ENCODE measurements at places on chromosomes 2 and 18.

DNA sequence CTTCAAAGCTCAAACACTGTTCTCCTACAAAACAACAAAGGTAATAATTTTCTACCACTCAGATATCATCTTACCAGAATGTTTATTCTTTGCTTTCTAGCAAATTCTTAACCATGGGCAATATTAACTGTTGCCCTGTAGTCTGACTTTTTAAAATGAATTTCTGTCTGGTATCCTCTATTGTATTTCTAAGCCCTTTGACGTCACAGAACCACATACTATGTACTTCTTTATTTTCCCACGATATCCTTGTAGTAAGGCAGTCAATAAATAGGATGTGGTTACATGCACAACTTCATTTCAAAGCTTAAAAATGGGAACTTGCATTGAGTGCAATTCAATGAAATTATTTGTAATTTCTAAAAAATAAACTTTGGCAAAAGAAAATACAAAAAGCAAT, 58.7 kb downstream of the THADA start:
- no peak for DNase-seq

- DNase-seq, result no peak
Measured at GRCh38 chr2:148521181-148521580, 123.4 kb upstream of the EPC2 start.

DNA sequence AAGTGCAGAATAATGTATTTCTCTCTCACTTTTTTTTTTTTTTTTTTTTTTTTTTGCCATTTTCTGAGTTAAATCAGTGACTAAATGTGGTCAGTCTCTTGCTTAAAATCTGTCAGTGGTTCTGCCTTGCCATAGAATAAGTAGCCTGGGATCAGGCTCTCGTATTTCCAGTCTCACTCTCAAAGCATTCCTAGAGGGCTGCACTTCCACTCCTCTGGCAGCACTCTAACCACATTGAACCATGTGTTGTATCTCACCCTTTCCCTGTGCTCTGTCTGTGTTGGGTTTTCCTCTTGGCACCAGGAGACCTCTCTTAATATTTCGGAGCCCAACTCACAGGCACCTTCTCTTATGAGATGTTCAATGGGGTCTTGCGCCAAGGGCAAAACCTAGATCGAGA, 304.4 kb downstream of the CTNNA2 start:
- DNase-seq, result no peak

- no peak for DNase-seq
Measured at GRCh38 chr2:16645088-16645487, 20.5 kb downstream of the CYRIA start.

GRCh38 chr2:105416156-105416555, 17.3 kb upstream of the FHL2 start:
- DNase-seq, result no peak

DNA sequence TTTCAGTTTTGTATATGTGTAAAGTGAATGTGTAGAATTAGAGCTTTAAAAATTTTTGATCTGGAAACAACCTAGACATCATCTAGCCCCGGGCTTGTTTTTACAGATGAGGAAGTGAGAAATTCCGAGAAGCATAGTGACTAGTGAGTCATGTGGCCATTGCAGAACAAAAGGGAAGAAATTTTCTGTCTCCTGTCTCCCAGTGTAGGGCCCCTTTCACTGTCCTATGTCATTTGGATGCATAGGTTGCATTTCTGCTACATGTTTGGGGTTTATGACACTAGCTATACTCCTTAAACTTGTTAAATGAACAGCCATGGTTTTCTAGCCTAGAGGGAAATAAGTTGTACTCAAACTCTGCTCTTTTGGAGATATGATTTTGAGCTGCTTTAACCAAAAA, 84.6 kb downstream of the PLCL1 start:
- no peak for DNase-seq

GRCh38 chr2:240981871-240982800, 16.3 kb upstream of the SNED1 start:
- no peak for DNase-seq

- no peak for DNase-seq
Measured at GRCh38 chr2:43020296-43020695, 206.1 kb downstream of the ZFP36L2 start.

DNA sequence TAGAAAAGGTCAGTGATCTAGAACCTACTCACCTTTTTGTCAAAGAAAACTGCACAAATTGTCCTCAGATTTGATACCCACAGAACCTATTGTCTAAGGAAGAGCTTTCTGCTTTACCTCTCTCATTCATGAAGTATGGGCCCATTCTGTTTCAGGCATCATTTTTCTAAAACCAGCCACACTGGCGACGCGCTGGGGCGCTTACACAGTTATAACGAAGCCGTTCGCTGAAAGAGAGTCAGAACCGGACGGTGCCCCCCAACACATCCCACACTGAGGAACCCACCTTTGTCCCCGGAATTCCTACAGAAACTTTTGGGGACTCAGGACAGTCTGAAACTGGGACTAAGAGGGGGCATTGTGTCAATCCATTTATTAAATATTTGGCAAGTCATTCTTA, 206.3 kb upstream of the HAAO start:
- no peak for DNase-seq

- no peak for DNase-seq
Measured at GRCh38 chr18:12443551-12443950, 35.8 kb downstream of the PRELID3A start.

- DNase-seq, result no peak
Measured at GRCh38 chr2:230216489-230216888, 3.3 kb downstream of the SP110 start.

- DNase-seq, result no peak
Measured at GRCh38 chr18:79816981-79817606, 19.4 kb downstream of the KCNG2 start.

GRCh38 chr2:85987266-85988174, 98.7 kb upstream of the ST3GAL5 start:
- no peak for DNase-seq

GRCh38 chr18:27994571-27994970, 182.4 kb downstream of the CDH2 start:
- no peak for DNase-seq

DNA sequence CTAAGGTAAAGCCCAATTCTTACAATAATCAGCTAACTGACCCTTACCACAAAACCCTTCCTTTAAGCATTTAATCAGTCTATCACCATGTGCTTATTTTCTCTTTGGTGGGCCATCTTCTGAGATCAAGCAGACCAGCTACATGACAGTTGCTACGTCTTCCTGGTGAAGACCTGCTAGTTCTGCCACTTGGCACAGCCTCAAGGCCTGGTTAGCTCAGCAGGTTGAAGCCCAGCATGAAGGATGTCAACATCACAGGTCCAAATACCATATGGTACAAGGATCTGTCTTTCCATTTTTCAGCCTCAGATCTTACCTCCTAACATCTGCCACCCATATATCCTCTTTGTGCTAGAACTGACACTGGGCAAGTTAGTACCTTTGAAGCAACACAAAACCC, 636.9 kb downstream of the LRP1B start:
- DNase-seq, result no peak

DNA sequence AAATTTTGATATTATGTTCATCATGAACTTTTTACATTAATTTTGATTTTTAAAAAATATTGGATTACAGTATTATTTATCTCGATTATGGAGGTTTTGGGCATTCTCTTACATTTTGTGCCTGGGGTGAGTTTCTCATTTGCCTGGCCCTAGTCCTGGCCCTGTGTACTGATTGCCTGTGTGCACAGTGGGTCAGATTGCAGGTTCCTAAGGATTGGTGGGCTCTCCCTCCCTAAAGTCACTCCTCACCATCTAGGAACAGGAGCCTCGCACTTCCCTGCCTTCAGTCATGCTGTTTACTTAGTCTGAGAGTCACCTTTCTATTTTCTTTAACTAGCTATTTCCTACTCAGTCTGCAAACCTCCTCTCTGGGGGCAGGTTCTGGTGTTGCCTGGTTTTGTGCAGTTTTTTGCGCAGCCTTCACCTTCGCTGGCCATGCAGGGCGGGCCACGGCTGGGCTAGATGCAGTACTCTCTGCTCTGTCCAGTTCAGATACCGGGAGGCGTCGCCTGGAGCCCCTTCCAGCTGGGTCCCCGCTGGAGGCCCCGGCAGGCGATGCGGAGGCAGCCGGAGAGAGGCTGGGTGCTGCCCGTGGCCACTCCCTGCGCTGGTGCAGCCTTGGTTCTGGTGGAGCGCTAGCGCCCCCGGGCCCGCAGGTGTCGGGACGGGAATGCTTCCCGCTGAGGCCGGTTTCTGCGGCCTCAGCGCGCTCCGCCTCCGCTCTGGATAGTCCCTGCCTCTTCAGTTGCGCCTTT, 23.3 kb upstream of the MC5R start:
- DNase-seq, result no peak

- DNase-seq, result no peak
Measured at GRCh38 chr18:57950542-57950941, 93.5 kb upstream of the NEDD4L start.

DNA sequence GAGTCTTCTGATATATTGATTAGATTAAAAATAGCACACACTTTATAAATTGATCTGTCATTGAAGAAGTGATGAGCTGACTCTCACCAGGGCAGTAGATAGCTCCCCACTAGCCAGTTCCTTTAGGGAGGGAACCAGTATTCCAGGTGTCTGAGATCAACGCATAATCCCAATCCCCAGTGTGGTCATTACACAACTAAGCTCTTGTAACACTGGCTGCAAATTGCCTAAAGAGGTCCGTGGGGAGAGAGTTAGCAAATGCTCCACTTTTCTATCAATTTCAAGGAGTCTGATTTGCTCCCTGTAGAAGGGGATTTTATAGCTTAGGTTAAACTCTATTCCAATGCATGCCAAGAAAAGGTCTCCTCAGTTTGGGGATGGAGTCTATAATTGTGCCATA, 7.7 kb downstream of the SLC14A1 start:
- no peak for DNase-seq

DNA sequence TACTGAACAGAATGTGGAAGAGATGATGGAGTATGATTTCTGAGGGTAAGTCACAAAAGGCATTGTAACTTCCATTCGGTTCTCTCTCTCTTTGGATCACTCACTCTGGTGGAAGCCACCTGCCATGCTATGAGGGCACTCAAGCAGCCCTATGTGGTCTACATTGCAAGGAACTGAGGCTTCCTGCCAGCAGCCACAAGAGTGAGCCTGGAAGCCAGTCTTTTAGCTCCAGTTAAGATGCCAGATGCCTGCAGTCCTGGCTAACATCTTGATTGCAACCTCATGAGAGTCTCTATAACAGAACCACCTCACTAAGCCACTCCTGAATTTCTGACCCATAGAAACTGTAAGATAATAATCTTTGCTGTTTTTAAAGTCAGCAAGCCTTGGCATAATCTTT, 935.7 kb downstream of the LRP1B start:
- DNase-seq, result no peak

GRCh38 chr18:11760498-11761167, 71.6 kb downstream of the GNAL start:
- DNase-seq, result no peak

GRCh38 chr2:18883616-18884456, 294.5 kb upstream of the NT5C1B start:
- no peak for DNase-seq

DNA sequence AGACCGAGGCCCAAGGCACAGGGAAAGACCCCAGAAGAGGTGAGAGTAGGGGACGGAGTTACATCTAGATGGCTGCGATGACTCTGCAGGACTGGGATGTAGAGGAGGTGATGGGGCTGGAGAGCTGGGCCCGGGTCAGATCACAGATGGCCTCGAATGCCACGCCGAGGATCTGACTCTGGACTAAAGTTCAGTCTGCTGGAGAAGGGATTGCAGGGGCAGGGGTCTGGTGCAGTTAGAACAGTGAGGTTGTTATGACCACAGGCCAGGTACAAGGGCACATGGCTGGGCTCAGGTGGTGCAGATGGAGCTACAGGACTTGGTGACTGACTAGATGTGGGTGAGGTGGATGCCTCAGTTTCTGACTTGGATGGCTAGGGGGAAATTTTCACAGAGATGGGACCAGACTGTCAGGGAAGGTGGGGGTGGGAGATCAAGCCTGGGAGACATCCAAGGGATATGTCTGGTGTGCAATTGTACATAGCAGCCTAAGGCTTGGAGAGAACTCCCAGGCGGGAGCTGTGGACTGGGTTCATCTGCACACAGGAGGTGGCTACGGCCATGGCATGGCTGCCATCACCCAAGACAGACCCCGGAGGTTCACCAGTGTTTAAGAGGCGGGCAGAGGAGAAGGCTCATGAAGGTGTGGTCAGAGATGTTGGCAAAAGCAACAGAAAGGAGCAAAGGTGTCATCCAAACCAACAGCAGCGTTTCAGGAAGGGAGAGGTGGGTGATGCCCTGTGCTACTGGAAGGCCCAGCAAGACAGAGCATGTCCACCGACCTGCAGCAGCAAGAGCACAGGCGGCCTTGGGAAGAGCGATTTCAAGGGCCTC, 66.9 kb downstream of the CIB4 start:
- no peak for DNase-seq

- no peak for DNase-seq
Measured at GRCh38 chr2:35503738-35504199, 851.8 kb upstream of the CRIM1 start.

GRCh38 chr2:233413046-233413445, 58.8 kb downstream of the DGKD start:
- no peak for DNase-seq

GRCh38 chr18:65737471-65737955, 13.3 kb upstream of the CDH7 start:
- DNase-seq, result no peak

DNA sequence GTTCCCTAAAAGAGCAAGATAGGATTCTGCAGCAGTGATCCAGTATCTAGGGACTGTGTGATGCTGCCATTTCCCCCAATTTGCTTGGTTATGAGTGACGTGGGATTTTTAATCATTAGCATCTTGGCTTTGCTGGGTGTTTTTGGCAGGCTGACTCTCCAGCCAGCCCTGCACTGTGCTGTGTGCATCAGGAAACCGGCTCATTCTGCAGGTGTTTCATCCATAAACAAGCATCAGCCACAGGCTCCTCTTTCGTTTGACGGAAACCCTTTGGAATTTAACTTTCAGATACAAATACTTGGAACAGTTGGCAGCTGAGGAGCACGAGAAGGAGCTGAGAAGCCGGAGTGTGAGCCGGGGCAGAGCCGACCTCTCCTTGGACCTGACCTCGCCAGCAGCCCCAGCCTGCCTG, 135.9 kb downstream of the TPGS2 start:
- no peak for DNase-seq

DNA sequence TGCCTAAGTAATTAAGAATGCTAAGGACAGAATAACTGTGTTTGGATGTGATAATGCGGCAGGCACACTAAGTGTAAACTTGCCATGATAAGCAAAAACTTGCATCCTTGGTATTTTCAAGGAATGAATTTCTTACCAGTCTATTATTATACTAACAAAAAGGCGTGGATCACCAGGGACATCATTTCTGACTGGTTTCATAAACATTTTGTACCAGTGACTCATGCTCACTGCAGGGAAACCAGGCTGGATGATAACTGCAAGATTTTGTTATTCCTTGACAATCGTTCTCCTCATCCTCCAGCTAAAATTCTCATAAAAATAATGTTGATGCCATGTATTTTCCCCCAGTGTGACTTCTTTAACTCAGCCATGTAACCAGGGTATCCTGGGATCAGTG, 289.5 kb downstream of the CDCA7 start:
- DNase-seq, result peak; percentile 25

DNA sequence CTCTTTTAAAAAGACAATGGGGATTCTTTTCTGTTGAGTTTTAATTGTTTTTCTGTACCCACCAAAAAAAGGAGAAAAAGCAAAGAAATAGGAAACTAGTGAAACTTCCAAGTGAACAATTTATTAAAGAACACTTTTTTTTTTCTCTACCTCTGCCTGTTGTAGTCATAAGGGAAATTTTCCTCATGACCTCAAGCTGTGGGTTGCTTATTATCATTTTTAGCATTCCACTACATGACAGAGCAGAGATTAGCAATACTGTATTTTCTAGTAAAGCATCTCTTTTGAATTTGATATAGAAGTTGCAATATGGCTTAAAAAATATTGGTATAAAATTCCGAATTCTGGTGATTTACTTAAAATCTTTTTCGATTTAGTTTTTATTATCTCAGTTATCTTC, 87.9 kb upstream of the LRRTM1 start:
- DNase-seq, result no peak

All from GM04504 (cell line).